ENCODE measurements at places on chromosomes 16 and 17.

GRCh38 chr17:81958633-81959342 is 2.2 kb downstream of the NOTUM start:
- DNase-seq: no peak

GRCh38 chr16:57720142-57720575 is 15.4 kb upstream of the KATNB1 start:
- DNase-seq: no peak

DNA sequence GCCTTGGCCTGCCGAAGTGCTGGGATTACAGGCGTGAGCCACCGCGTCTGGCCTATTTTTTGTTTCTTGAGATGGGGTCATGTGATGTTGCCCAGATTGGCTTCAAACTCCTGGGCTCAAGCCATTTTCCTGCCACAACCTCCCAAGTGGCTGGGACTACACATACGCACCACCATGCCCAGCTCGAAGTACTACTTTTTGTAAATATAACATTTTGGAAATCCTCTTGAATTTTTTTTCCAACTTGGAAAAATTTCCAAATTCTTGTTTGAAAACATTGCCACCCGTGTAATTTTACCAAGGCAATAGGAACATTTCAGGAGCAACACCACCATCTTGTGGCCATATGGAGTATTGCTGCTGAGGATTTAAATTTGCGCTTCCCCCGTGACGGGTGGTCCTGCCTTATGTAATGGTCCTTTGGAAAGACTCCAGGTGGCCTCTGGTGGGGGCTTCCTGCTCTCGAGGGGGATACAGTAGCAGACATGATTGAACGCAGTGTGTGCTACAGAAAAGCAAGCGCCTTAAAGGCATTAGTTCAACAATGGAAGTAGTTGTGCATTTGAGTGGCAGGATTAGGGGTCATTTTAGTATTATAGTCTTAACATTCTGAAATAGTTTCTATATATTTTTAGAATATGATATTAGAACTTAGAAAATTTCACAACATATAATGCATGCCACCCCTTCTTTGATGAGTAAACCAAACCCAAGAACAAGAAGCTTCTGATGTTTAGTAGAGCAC is 8.0 kb downstream of the FLYWCH1 start:
- DNase-seq: no peak

- peak; percentile 86 for DNase-seq
Observed at GRCh38 chr17:50263331-50264262, 10.7 kb upstream of the TMEM92 start.

DNA sequence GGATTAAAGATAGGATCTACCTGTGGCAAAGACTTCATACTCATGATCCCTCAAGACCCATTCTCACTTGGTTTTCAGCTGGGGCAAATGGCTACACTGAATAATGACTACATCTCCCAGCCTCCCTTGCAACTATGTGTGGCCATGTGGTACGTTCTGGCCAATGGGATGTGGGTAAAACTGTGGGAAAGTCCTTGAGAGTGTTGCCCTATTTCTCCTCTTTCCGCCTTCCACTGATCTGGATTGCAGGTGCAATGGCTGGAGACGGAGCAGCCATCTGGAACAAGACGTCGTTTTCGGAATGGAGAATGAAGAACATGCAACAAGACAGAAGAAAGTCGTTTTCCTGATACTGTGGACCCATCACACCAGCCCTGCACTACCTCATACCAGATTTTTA is 48.5 kb downstream of the HAPSTR1 start:
- no peak for DNase-seq

- no peak for DNase-seq
Observed at GRCh38 chr17:61720016-61720795, 129.2 kb upstream of the NACA2 start.

DNA sequence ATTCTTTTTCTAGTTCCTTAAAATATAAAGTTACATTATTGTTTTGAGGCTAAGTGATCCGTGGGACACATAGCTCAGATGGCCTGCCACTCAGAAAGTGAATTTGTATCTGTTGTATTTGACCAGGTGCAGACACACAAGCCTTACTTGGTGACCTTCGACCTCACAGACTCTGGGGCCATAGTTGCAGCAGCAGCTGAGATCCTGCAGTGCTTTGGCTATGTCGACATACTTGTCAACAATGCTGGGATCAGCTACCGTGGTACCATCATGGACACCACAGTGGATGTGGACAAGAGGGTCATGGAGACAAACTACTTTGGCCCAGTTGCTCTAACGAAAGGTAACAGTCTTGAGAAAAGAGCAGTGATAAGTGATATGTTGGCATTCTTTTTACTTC is 30.5 kb downstream of the TMEM11 start:
- no peak for DNase-seq
